Endodermal cell (in vitro differentiated cells): ENCODE measurements at places on chromosomes 4 and X. TPM values are rescaled to one million over a fixed set of nuclear protein-coding genes. Genes with fewer than 3 reads are reported as not detected.

RNF212 gene
- total RNA-seq, result 2.8 to 3.5 TPM (median 3.4 TPM) in 3 replicates

- no peak for DNase-seq
Measured at GRCh38 chr4:53233114-53233795, 132.6 kb downstream of the SCFD2 start.

KLF8 gene
- total RNA-seq, result 53.7 and 62.6 TPM in 2 replicates

DNA sequence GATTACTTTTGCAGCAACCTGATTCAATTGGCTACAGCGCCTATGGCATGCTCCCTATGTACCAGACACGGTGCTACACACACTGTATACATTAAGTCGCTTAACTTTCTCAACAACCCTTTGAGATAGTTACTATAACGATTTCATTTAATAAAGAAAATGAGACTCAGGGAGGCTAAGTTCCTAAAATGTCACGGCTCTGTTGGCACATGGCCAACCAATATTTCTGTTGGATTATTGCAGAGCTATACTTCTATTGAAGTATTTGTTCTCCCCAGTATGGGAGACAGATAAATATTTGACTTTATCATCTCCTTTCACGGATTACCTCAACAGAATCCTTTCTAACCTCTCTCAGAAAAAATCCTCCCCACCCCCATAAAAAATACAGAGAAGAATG, 25.3 kb downstream of the CLNK start:
- DNase-seq, result no peak

CYBB gene
- not detected in 3 replicates for total RNA-seq

DNA sequence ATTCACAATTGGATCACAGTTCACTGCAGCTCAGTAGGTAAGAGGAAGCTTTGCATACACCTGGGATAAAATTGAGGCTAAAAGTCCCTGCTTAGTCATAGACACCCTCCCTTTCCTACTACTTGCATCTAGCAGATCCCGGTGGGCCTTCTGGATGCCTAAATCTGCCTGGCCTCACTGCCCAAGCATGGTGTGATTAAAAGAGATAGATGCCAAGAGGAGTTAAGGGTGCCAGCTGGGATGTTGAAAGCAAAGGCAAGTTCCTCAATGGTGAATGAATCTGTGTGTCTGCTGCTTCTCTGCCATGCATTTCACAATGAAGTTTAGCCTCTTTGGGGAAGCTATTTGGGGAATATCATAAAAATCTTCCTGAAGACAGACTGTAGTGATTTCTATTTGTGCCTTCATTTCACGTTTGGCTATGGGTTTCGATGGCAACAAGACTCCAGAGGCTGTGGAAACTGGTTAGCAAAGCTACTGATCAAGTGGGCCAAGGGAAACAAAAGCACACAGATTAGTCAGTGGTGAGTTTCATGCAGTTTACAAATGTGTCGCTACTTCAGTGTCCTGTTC, 534.0 kb downstream of the ANKRD50 start:
- no peak for DNase-seq

DNA sequence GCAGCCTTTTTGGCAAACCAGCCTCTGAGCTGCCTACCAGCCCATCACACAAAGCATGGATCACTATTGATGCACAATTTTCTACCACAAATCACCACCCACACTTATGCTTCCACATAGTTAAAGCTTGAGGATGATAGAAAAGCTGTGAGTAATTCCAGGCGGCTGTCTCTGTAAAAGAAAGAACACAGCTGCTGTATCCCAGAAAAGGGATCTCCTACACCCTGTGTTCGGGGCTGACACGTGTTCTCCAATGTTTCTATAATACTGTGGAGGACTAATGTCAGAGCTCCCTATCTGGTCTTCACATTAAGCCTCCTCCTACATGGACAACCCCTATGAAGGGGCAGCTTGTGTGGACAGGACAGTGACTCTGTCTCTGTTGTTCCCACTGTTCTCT, 12.5 kb upstream of the BRS3 start:
- no peak for DNase-seq

DNA sequence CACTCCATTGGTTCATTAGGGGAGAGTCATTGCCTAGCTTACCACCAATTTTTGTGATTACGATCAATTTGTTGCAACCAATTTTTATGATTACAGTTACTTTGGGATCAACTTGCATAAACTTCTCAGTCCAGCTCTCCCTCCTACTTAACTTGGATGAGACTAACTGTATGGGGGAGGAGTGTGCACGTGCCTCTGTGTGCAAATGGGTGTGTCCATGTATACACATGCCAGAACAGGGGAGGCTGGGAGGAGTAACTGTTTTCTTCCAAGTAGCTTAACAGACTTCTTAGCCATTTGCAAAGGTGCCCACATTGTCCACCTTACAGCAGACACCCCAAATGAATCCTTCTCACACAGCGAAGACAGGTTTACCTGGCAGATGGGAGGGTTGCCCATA, 117.7 kb upstream of the VCX3B start:
- DNase-seq, result no peak

- no peak for DNase-seq
Measured at GRCh38 chrX:12949205-12949926, 25.5 kb upstream of the TMSB4X start.

FHIP1A gene
- total RNA-seq, result 18.9 and 19.5 TPM in 2 replicates

PAGE2 gene
- 0.92 TPM in 1 of 3 replicates, not detected in the others for total RNA-seq

- peak; percentile 22 for DNase-seq
Measured at GRCh38 chrX:1137531-1137930, 74.9 kb downstream of the CRLF2 start.

MXRA5 gene
- 37.1 and 40.2 TPM in 2 replicates for total RNA-seq

DNA sequence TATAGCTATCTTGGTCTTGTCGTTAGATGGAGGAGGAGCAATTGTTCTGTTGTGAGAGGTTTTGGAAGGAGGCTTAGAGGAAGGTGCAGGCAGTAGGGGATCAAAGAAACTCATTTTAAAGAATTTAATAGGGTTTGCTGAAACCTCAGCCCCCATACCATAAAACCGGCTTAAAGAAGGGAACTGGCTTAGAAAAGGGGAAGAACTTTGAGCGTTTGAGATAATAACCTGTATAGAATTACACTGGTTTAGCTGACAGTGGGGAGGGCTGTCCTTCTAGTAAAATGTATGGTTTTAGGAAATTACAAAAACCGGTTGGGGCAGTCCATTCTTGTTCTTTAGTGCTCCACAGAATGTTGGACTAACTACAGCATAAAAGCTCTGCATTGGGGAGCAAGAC, 128.1 kb downstream of the KDM6A start:
- no peak for DNase-seq

GRCh38 chrX:154357205-154357604, 17.2 kb downstream of the FLNA start:
- no peak for DNase-seq

DNA sequence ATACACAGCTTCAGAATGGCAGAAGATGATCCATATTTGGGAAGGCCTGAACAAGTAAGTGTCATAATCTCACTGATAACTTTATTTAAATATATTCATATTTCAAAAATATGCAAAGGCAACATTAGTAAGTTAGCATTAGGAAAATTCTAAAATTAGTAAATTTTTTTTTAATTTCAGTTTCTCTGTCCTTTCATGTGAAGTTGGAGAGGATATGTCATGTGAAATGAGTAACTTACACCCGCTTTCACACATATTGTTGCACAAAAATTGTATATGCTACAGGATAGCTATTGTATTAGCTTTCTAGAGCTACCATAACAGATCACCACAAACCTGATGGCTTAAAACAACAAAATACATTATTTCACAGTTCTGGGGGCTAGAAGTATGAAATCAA, 24.3 kb downstream of the NFKB1 start:
- DNase-seq, result no peak

- no peak for DNase-seq
Measured at GRCh38 chrX:42720209-42720608, 57.8 kb downstream of the PPP1R2C start.

PITX2 gene
- 25.4 to 80.8 TPM (median 28.8 TPM) in 3 replicates for total RNA-seq

GRCh38 chrX:42746606-42747005, 31.4 kb downstream of the PPP1R2C start:
- no peak for DNase-seq

DNA sequence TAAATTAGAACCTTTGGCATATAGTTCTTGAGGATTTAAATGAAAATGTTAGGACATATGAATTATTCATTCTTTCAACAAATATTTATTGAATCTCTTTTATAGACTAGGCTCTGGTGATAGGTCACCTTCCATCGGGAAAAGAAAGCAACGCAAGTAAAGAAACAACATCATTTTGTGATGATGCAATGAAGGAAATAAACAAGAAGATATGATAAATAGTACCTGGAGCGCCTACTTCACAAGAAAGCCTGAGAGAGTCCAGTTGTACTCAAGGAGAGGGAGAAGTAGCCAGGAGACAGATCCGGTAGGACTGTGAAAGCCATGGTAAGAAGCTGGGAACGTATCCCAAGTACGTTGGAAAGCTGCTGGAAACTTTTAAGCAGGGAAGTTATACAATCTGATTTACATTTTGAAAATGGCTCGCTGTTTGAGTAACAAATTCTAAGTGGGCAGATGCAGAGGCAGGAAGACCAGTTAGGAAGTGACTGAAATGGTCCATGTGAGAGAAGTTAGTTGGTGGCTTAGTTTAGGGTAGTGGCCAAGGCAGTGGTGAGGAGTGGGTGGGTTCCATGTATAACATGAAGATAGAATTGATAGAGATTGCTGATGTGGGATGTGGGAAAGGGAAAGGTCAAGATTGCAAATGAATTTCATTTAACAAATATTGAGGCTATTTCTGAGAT, 17.7 kb upstream of the CPE start:
- no peak for DNase-seq

- no peak for DNase-seq
Measured at GRCh38 chr4:77044461-77045150, 31.2 kb downstream of the CCNI start.

GRCh38 chrX:130416785-130417184, 15.0 kb downstream of the RBMX2 start:
- DNase-seq, result no peak

PCYT1B gene
- total RNA-seq, result 16.0 and 19.2 TPM in 2 replicates

TMPRSS11F gene
- not detected in 2 replicates for total RNA-seq

DNAAF6 gene
- not detected in 3 replicates for total RNA-seq

ASB5 gene
- 13.9 and 14.6 TPM in 2 replicates for total RNA-seq

DNA sequence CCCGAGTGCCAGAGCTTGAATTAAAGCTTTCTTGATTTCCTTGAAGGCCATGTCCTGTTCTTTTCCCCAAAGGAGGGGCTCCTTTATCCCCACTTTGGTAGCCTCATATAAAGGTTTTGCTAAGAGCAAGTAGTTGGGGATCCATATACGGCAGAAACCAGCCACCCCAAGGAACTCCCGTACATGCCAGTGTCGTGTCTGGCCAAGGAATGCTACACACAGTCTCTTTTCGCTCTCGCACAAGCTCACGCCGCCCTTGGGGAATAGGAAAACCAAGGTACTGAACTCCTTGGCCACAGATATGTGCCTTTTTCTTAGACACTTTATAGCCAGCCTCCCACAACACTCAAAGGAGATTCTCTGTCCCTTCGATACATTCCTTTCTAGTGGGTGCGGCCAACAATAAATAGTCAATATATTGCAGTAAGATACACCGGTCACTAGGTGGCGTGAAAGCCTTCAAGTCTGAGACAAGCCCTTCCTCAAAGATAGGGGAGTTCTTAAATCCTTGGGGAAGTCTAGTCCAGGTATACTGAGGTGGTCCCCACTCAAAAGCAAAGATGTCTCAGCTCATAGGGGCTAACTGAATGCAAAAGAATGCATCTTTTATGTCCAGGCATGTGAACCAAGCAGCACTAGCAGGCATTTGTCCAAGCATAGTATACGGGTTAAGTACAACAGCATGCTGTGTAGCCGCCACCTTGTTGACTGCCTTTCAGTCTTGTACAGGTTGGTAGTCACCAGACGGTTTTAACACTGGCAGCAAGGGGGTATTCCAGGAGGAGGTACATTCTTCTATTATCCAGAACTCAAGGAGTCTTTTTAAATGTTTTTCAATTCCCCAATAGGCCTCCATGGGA, 57.8 kb upstream of the XAGE1B start:
- DNase-seq, result peak; percentile 61
